NCI-H187 treated with DMSO at 0.1 percent for 48 hours (cell line): ENCODE measurements at places on chromosomes 1 and 21.
A peak's percentile ranks its signal among the peaks of the same experiment; 100 is the strongest.

DNA sequence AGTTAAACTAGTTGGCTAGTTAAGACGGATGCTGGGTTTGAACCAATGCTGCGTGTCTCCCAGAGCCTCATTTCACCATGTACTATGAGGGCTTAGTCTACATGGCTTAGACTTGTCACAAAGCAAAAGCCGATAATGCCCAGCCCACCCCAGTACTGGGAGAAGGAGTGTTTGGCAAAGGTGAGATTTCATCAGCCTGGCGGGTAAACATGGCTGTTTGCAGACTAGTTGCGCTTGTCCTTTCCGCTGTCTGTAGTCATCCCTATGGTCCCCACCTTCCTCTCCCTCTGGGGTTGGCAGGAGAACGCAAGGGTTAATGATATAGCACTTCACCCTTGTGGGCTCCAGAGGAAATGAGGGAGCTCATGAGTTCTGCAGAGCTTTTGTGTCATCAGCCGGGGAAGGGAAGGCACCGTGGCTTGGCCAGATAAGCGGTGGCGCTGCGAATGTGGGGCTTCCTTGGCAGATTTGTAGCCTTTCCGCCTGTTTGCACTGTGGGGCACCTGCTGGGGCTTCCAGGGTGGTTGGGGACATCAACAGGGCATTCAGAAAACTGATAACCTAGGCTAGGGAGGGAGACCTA is 29.2 kb downstream of the SOX13 start:
- DNase-seq, result no peak

- no peak for DNase-seq
These were observed 17.4 kb upstream of the KCNAB2 start for GRCh38 chr1:6028042-6028850.

- DNase-seq, result peak; percentile 19
These were observed 33.7 kb downstream of the TTC39A start for GRCh38 chr1:51296383-51297357.

DNA sequence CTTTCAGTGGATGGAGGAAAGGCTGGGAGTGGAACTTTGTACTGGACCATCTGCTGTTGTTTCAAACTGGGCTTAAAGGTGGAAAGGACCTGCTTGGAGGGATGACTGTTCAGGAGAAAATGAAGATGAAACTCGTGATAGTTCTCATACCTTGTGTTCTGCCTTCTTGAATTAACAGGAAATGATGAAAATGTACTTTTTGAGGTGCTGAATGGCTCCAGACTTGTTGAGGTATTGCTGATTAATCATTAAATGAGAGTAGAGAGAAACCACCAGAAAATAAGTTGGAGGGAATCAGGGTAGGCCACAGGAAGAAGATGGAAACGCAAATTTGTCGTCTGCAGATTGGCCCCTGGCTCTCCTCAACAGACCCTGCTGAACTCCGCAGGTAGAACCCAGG is 26.2 kb upstream of the ZNF436 start:
- no peak for DNase-seq

- DNase-seq, result no peak
These were observed 22.8 kb downstream of the LACTBL1 start for GRCh38 chr1:22949822-22950331.

- no peak for DNase-seq
These were observed 69.5 kb downstream of the PLD5 start for GRCh38 chr1:242455052-242455361.

DNA sequence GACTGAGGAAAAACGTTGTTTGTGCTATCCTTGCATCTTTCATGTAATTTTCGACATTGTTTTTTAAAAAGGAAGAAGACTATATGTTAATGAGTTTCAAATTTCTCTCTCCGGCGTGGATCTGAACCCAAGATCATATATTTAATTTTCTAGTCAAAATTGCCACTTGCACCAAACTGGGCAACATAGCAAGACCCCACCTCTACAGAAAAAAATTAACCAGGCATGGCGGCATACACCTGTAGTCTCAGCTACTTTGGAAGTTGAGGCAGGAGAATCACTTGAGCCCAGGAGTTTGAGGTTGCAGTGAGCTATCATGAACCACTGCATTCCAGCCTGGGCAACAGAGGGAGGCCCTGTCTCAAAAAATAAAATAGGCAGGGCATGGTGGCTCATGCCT is 16.5 kb upstream of the RABGAP1L start:
- no peak for DNase-seq

GRCh38 chr1:194047921-194048320 is 861.5 kb upstream of the B3GALT2 start:
- no peak for DNase-seq

DNA sequence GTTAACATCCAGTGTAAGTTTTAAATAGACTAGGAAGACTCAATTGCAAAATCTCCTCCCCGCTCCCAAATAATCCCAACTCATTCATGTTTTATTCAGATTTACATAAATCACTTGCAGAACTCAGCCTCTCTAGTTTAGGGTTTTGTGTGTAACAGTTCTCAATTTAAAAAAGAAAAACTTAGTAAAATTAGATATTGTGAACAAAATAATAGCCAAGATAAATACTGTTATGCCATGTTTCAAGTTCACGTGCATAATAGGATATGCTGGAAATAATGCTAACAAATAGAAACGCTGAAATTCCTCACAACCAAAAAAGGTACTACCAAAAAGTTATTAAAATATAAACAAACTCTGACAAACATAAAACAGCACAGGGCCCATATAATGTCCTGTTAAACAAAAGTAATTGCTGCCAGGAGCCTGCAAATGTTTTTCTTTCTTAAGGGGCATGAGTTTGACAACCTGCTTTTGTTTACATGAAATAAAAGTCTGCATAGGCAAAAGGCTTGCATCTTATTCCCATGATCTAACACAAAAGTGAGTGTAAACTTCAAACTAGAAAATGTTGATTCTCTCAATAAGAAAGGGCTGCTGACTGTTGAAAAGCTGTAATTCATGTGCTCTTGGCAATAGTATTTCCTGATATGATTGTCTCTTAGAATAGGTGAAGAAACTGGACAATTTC is 2.9 kb downstream of the SERTAD4 start:
- no peak for DNase-seq

GRCh38 chr1:247211339-247211738 is 39.5 kb upstream of the ZNF124 start:
- DNase-seq, result no peak

DNA sequence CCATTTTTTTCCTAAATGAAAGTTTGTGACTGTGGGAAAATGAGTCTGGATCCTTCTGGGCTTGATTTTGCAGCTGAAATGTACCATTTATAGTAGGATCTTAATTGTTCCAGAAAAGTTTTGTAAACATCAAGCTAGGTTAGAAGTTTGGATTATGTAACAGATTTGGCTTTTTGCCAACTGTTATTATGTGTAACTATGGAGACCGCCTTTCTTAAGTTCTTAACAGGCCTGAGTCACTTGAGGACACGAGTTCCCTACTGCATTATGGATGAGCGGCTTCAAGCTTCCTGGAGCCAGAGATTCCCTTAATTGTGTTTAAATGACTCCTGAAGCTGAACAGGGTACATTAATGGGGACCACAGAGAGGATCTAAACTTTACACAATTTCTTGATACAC is 22.2 kb downstream of the SLC25A33 start:
- peak; percentile 85 for DNase-seq

GRCh38 chr1:87240661-87241285 is 87.9 kb upstream of the LMO4 start:
- no peak for DNase-seq

GRCh38 chr1:83857103-83857502 is 141.8 kb downstream of the TTLL7 start:
- DNase-seq, result no peak

- DNase-seq, result no peak
These were observed 11.1 kb upstream of the REG4 start for GRCh38 chr1:119822406-119822805.

- no peak for DNase-seq
These were observed 376 bp downstream of the SF3A3 start for GRCh38 chr1:37989361-37989930.

GRCh38 chr1:171501305-171502024 is 16.1 kb downstream of the PRRC2C start:
- no peak for DNase-seq

DNA sequence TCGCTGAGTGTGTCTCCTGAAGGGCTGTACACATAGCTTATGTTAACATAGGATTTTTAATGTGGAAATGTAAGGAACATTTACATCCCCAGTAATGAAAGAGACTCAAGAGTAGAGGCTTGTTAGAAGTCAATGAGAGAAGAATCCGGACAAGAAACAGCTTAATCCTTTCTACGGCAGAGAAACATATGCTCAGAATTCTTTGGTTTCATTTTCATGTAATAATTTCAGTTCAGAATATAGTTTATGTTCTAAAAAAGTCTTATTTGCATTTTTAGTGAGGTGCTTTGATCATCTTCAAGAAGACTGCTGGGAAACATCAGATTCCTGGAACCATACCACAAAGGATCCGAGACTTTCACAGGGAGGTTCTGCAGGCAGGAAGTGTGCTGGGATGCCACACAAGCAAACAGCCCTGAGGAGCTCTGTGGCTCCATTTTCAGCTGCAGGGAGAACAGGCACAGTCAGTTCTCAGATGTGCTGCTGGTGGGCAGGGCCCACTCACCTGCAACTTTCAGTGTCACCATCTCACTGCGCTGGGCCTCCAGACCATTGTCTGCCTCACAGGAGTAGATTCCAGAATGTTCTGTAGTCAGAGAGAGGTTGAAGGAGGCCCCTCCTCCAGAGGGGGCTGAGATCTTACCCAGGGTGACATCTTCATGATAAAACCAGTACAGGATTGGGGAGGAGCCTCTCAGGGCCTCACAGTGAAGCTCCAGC is 28.4 kb downstream of the FCRL5 start:
- DNase-seq, result no peak

- DNase-seq, result no peak
These were observed 41.0 kb upstream of the IGSF21 start for GRCh38 chr1:18066576-18066975.

- DNase-seq, result no peak
These were observed 27.4 kb upstream of the ZBTB21 start for GRCh38 chr21:42037516-42037915.

DNA sequence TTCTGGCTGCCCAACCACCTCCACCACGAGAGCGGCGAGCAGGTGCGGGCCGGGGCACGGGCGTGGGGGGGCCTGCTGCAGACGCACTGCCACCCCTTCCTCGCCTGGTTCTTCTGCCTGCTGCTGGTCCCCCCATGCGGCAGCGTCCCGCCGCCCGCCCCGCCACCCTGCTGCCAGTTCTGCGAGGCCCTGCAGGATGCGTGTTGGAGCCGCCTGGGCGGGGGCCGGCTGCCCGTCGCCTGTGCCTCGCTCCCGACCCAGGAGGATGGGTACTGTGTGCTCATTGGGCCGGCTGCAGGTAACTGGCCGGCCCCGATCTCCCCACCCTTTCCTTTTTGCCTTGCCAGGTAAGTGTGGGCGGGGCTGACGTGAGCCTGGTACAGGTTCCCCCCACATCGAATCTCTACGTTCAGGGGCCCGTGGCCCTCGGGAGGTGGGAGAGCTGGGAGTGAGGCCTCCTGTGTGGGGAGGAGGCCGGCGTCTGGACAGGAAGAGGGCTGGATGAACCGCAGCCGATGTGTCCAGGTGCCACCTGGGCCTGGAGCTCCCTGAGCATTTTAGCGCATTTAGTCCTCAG is 51.7 kb downstream of the COL18A1 start:
- DNase-seq, result no peak

- no peak for DNase-seq
These were observed 34.4 kb upstream of the SLC30A1 start for GRCh38 chr1:211613108-211613947.

- no peak for DNase-seq
These were observed 150.8 kb upstream of the ERG start for GRCh38 chr21:38649120-38649519.

DNA sequence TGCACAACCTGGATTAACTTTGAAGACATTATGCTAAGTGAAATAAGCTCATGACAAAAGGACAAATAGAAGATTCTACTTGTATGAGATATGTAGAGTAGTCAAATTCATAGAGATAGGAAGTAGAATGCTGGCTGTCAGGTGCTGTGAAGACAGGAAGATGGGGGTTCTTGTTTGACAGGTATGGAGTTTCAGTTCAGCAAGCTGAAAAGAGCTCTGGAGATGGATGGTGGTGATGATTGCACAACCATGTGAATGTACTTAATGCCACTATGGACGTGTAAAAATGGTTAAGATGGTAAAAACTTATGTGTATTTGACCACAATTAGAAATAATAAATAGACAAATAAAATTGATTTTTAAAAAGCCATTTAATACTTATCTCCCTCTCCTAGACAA is 169.8 kb upstream of the DUSP10 start:
- no peak for DNase-seq

GRCh38 chr1:25134801-25135461 is 97.4 kb downstream of the SYF2 start:
- no peak for DNase-seq

GRCh38 chr1:219476716-219477115 is 136.2 kb downstream of the ZC3H11B start:
- DNase-seq, result no peak

GRCh38 chr1:167375949-167376348 is 142.4 kb downstream of the CD247 start:
- DNase-seq, result no peak

- no peak for DNase-seq
These were observed 21.1 kb downstream of the CLDN8 start for GRCh38 chr21:30194701-30195299.

DNA sequence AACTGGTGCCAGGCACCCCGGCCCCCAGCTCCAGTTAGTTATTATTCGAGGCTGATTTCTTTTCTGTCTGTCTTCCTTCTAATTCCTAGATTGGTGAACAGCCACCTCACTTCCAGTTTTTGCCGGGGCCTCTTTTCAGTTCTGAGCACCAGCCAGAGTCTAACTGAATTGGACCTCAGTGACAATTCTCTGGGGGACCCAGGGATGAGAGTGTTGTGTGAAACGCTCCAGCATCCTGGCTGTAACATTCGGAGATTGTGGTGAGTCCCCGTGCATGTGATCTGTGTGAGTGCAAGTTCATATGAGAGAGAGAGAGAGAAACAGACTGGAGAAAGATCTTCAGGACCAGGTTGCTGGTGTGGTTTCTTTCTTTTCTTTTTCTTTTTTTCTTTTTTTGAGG is 13.5 kb downstream of the NLRP3 start:
- no peak for DNase-seq

DNA sequence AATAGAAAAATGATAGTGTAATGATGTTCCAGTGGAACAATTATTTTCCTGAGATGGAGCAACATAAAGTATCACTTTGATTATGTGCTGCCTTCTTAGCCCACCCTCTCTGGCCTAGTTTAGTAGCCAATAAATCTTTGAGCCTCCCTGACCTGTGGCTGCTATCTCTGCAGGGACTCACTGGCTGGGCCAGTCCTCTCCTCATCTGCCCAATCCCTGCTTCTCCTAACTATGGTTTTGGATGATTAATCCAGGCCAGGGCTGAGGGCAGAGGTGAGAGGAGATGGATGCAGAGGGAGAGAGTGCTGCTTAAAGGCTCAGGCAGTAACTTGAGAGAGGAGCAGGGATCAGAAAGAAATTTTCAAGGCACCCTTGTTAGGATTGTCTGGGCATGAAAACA is 89.0 kb upstream of the CD34 start:
- DNase-seq, result no peak

GRCh38 chr1:27689423-27690173 is 17.6 kb upstream of the IFI6 start:
- no peak for DNase-seq

DNA sequence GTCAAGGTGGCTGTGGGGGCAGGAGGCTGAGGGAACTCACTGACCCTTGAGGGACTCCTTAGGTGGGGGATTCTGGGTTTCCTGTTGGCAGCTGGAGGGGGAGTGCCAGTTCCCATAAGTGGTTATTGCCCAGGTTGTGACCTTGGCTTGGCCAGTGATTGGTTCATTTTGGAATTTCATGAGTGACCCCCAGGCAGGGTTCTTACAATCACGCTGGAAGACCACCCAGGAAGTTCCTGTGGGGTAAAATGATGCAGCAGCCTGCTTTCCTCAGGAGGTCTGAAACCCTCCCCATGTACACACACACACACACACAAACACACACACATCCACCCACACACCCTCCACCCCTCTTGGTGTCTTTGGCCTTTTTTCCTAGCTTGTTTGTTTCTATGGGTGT is 16.9 kb downstream of the VANGL1 start:
- no peak for DNase-seq
